ENCODE measurements at places on chromosomes 1 and 21. TPM values are rescaled to one million over a fixed set of nuclear protein-coding genes. Genes with fewer than 3 reads are reported as not detected.
A peak's percentile ranks its signal among the peaks of the same experiment; 100 is the strongest.

DNA sequence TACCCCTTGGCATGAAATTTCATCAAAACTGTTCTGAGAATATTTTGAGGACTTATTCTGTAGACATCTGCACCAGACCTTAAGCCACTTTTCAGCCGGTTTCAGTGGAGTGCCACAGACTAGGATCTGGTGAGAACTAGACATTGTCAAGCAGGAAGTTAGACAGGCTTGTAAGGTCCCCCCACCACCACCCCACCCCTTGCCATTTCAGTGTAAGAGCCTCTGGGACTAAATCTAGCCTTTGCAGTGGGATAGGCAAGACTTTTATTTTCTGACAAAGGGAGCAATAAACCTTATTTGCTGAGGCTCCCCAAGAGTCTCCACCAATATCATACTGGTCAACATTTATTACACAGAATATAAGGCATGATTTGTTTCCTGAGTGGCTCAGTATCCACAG is 77.9 kb upstream of the EXO1 start:
- no peak overlapping the region for H3K27ac ChIP-seq
- no peaks in the 10 kb centered on the region for H3K36me3 ChIP-seq
- H3K4me3 ChIP-seq, result no peak overlapping the region

- H3K27me3 ChIP-seq, result no peaks in the 10 kb centered on the region
- H3K36me3 ChIP-seq, result no peaks in the 10 kb centered on the region
- H3K27ac ChIP-seq, result no peak overlapping the region
- no peak overlapping the region for H3K4me3 ChIP-seq
- DNase-seq, result no peak
Measured at GRCh38 chr1:214451596-214451995, 99.8 kb downstream of the PTPN14 start.

- H3K4me3 ChIP-seq, result no peak overlapping the region
- no peaks in the 10 kb centered on the region for H3K27me3 ChIP-seq
- H3K4me1 ChIP-seq, result no peaks in the 10 kb centered on the region
- peaks cover 12% of the 10 kb centered on the region for H3K36me3 ChIP-seq
- DNase-seq, result no peak
Measured at GRCh38 chr1:179105393-179105792, 23.5 kb downstream of the TOR3A start.

GRCh38 chr1:101069158-101069557 is 43.6 kb upstream of the DPH5 start:
- no peak overlapping the region for H3K4me3 ChIP-seq
- no peak overlapping the region for H3K27ac ChIP-seq
- no peaks in the 10 kb centered on the region for H3K36me3 ChIP-seq

GRCh38 chr1:67987046-67987799 is 63.2 kb downstream of the DIRAS3 start:
- H3K4me1 ChIP-seq, result peaks cover 5% of the 10 kb centered on the region
- H3K27me3 ChIP-seq, result no peaks in the 10 kb centered on the region
- no peak overlapping the region for H3K27ac ChIP-seq
- no peaks in the 10 kb centered on the region for H3K36me3 ChIP-seq
- H3K4me3 ChIP-seq, result no peak overlapping the region

DNA sequence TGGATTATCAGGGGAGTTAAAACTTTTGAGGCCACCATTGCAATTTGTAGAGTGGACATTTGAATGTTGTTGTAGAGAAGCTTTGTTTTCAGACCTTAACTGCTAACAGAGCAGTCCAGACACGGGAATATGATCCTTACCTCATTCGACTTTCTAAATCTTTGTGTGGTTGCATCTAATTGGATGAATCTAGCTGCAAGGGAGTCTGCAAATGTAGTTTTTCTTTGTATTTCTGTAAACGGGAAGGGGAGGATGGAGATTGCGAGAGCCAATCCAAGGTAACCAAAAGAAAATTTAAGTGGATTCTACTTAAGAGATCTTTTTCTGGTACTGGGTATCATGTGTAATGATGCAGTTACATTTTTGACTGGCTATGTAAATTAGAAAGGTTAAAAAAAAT is 110.2 kb downstream of the FMN2 start:
- H3K36me3 ChIP-seq, result no peaks in the 10 kb centered on the region
- no peak overlapping the region for H3K27ac ChIP-seq
- H3K4me3 ChIP-seq, result no peak overlapping the region
- DNase-seq, result no peak
- H3K27me3 ChIP-seq, result no peaks in the 10 kb centered on the region

FAM72D gene
- total RNA-seq, result not detected

- H3K27ac ChIP-seq, result peak overlapping the region; percentile 2
- DNase-seq, result no peak
- no peak overlapping the region for H3K4me3 ChIP-seq
- no peaks in the 10 kb centered on the region for H3K27me3 ChIP-seq
Measured at GRCh38 chr1:150477320-150477719, 9.9 kb upstream of the TARS2 start.

- peaks cover 34% of the 10 kb centered on the region for H3K4me1 ChIP-seq
- H3K36me3 ChIP-seq, result no peaks in the 10 kb centered on the region
- peak overlapping the region; percentile 90 for H3K27ac ChIP-seq
- H3K4me3 ChIP-seq, result peak overlapping the region; percentile 80
Measured at GRCh38 chr1:21342961-21343838, 52.9 kb upstream of the ECE1 start.
